ENCODE measurements at places on chromosomes 12 and 14.

- peak; percentile 75 for DNase-seq
Observed at GRCh38 chr12:52884526-52885293, 20.2 kb downstream of the KRT8 start.

DNA sequence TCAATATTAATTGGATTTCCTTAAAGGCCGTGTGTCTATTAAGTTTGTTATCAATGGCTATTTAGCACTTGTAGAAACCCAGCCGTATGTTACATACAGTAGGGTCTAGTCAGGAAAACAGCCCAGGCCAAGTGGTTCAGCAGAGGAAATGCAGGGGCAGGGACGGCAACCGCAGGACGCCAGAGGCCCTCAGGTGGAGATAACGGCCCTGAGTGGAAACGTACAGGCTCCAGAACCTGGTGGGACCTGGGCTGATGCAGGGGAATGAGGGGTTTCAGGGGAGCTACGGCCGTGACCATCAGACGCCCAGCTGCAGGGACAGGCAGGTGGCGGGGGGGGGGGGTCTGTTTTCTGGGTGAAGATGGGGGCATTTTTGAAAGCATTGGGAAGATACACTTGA, 3.7 kb upstream of the ANKLE2 start:
- no peak for DNase-seq

- DNase-seq = no peak
Observed at GRCh38 chr12:43352001-43352400, 200.0 kb downstream of the ADAMTS20 start.

- no peak for DNase-seq
Observed at GRCh38 chr14:81837304-81837703, 303.7 kb upstream of the SEL1L start.

DNA sequence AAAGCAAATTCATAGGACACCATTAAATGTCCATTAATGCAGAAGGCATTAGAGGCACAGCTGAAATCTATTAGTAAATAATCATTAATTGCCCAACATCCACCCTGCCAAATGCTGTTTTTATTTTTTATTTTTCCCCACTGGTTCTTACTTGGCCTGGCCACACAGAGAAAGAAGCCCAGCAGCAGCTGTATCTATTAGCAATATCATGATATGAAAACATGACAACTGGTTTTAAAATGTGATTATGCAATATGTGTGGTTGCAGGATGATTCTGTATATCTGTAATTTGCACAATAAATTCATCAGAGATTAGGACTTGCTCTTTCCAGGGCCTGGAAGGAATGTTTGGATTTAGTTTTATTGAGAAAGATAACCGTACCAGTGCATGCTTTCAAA, 44.9 kb downstream of the SIX6 start:
- DNase-seq = no peak

GRCh38 chr14:103879118-103879569, 31.8 kb upstream of the PPP1R13B start:
- DNase-seq = no peak

- DNase-seq = no peak
Observed at GRCh38 chr12:125014526-125014925, 21.1 kb downstream of the BRI3BP start.

GRCh38 chr14:61145903-61146481, 135.1 kb downstream of the TMEM30B start:
- DNase-seq = no peak

DNA sequence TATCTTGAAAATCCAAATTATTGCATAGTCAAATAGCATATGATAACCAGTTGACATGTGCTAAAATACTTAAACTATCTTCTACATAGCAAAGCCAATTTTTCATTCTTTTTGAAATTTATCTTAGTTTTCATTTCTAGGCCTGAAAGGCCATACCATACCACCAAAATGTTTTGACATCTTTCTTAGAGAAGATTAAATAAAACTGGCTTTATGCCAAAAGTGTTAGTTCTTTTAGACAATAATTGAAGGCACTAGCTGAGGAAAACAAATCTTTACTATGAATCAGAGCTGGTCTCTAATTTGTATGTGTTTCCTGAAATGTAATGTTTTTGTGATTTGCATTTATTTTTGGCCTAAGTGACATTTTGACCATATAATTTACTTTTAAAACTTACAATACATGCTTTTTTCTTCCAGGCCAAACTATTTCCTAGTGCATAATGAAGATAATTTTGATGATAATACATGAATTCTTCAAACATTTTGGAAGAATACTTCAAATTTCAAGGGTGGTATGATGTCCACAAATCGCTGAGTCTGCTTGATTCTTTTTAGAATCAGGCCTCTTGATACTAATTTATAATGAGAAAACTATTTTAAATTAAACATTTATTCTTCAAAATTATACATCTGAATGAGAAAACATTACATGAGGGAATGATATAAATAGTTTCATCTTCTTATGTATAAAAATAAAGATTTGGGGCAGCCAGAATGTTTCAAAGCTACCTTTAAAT, 6.5 kb upstream of the KCNMB4 start:
- no peak for DNase-seq

DNA sequence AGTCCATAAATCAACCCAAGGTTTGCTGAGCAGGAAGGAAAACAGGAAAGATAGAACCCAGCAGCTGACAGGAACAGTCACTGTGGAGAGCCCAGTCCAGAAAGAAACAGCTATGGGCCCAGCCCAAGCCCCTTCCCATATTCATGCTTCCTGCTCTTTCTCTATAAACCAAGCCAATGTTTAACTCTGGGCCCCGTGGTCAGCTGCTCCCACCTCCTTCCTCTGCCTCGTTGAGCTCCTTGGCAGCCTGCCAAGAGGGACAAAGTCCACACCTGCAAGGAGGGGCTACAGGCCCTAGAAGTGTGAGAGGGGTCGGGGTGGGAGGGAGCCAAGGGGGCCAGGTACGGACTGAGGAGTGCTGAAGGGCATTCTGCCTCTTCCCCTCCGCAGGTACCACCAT, 10.0 kb downstream of the SLC6A13 start:
- no peak for DNase-seq

DNA sequence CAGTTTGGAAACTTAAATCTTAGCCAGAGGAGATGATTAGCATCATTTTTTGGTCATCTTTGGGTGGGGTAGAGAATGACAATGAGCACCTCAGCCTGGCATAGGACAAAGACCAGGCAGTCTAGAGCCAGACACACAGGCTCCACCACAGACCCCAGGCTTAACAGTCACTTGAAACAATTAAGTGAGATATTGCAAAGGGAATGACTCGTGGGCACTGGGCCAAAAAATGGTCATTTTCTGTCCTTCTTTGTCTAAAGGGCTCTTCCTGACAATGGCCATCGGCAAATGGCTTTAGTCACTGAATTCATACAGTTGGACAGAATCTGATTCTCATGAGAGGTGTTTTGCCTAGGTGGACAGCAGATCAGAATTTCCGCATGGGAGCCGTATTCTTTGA, 78.0 kb upstream of the DICER1 start:
- no peak for DNase-seq

GRCh38 chr14:100839681-100840111, 13.8 kb downstream of the MEG3 start:
- no peak for DNase-seq

DNA sequence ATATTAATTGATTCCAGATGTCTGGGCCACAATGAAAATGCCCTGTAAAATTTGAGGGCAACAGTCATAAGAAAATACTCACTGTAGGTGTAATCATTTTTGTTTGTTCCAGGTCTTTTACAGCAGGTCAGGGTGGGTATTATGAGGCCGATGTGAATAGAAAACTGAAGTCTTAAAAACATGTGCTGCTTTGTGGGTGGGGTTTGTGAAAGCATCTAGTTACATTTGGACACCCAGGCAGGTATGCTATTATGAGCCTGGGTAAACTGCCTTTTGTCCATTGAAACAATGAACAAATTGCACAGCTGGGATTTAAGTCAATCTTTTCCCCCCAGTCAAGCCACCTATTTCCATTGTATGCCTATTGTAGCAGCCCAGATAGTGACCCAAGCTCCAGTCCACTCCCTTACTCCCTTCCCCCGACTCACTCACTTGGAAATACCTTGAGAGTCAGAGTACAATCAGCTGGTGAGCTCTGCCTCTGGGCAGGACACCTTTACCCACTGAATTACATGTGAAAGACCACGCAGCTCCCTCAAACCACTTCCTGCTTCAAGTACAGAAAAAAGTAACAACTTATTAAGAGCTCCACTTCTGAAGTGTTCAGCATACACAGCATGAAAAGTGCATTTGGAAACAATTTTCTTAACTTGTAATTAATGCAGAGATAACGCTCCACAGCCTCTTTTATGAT, 1.8 kb downstream of the IGF1 start:
- DNase-seq = no peak

- no peak for DNase-seq
Observed at GRCh38 chr12:111775205-111776193, 8.8 kb downstream of the ALDH2 start.

DNA sequence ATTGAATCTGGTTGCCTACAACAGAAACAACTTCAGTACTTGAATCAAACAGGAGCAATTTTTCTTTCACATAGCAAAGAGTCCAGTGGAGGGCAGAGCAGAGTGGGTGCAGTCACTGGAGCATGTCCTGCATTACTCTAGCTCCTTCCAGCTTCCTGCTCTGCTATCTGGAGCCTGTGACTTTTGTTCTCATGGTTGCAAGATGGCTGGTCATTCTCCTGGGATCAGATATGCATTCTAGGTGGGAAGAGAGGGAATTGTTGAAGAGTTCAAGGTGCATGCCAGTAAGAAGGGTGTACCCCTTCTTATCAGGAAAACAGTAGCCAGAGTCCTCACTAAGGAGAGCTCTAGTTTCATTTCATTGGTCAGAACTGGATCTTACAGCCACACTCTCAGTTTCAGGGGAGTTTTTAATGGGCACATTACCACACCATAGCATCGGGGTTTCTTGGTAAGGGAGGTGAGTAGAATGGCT, 8.0 kb downstream of the IFT43 start:
- no peak for DNase-seq

- DNase-seq = no peak
Observed at GRCh38 chr14:68561531-68562007, 231.3 kb downstream of the ZFP36L1 start.

DNA sequence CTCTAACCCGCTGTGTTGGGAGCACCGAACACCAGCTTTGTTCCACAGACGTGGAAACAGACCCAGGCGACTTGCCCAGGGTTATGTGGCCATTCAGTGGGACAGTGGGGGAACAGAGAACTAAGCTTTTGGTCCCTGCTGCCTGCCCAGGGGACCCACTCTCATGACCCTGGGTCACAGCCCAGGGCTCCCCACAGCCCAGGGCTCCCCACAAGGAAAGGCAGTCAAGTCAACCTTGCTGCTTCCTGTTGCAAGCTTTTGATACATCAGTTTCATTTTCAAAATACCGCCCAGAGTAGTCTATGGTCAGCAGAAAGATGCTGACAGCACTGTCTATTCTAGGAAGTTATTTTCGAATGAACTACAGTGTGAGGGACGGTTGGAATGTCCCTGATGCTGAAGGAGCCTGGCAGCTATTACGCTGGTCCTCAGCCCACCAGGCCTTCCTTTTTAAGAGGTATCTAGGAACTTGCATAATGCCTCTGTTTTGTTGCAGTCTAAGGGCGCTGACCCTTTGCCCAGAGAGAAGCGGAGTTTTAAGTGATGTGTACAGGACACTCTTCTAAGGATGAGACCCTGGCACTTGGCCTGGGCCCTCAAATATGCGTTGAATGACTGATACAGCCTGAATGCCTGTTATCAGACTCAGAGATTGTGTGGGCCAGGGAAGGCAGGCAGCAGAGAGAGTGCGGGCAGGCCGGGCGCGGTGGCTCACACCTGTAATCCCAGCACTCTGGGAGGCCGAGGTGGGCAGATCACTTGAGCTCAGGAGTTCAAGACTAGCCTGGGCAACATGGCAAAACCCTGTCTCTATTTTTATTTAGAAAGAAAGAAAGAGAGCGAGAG, 12.6 kb upstream of the TTC7B start:
- DNase-seq = no peak

GRCh38 chr12:24803430-24804245, 145.3 kb downstream of the BCAT1 start:
- no peak for DNase-seq

DNA sequence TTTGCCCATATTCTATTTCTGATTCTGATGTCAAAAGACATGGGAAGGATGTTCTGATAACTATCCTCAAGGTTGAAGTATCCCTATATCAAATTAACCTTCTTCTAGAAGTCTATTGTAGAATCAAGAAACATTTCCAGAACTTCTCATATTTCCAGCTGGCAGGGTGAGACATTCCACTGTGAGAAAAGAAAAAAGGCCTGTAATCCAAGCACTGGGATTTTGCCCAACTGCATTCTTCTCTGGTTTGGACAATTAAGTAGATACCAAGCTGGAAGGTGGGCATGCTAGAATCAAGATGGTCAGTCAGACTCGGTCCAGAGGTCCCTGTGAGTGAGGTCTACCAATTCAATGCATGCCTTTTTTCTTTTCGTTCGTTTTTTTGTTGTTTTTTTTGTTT, 60.9 kb downstream of the MAP3K9 start:
- DNase-seq = no peak

DNA sequence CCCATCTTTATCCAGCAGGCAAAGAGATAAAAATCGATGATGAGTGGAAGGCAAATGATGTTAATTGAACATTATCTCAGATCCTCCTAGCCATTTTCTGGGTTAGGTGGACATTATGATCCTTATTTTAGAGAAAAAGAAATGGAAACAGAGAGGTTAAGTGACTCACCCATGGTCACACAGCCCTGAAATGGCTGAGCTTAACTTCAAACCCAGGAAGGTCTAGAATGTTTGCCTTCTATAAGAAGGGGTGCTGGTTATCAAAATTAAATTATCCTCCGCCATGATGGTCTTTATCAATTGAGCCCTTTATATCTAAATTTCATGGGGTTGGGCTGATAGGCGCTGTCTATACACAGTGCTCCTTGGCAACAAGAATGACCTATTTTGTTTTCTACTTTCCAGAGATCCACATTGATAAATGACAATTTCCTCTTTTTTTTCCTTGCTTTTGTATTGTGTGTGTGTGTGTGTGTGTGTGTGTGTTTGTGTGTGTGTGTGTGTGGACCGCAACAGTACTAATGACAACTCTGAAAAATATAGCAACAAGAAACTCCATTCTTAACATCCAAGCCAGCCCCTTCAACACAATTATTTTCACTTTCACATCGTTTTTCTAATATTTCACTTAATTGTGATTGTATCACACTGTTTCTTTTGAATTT, 571.9 kb downstream of the VRK1 start:
- no peak for DNase-seq

- no peak for DNase-seq
Observed at GRCh38 chr12:75471902-75472890, 8.4 kb upstream of the GLIPR1 start.

DNA sequence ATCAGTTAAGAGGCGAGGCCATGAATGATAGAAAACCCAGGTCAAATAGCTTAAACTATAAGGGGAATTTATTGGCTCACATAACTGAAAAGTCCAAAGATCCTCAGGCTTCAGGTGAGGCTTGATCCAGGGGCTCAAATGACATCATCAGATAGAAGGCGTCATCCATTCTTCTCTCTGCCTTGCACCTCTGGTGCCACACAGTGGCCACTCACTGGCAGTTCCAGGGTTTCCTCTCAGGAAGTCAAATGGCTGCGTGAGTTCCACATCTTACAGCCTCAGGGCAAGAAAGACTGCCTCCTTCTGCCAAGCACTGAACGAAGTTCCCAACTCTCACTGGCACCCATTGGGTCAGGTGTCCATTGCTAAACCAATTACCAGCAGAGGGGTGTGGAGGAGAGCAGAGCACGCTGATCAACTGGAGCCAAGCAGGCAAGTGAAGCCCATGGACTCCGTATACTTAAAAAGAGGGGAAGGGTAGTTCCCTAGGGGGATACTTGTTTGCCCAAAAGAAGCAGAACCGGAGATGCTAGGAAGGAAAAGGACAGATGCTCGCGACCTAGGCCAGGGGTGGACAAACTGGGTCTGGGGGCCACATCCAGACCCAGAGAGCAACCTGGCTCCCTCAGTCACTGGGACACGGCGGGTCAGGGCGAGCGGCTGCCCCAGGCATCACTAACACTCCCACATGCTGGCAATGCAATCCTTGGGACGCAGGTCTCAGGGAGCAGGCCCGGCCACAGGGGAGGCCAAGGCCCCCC, 69.3 kb downstream of the SERPINA3 start:
- DNase-seq = no peak

Measured in stimulated activated CD8-positive, alpha-beta memory T cell treated with anti-CD3 and anti-CD28 coated beads, Interleukin-4, amount 100 ng/mL, for 4 hours (primary cell).